ENCODE measurements at places on chromosomes 6 and 20. TPM values are rescaled to one million over a fixed set of nuclear protein-coding genes. Genes with fewer than 3 reads are reported as not detected.
A peak's percentile ranks its signal among the peaks of the same experiment; 100 is the strongest.

GRCh38 chr20:32229251-32229747 is 21.6 kb downstream of the POFUT1 start:
- no peak overlapping the region for H3K4me3 ChIP-seq
- H3K27ac ChIP-seq = no peak overlapping the region
- H3K4me1 ChIP-seq = peaks cover 5% of the 10 kb centered on the region
- no peaks in the 10 kb centered on the region for H3K27me3 ChIP-seq
- no peak for DNase-seq

GRCh38 chr6:148907573-148907972 is 160.7 kb downstream of the UST start:
- peaks cover 3% of the 10 kb centered on the region for H3K4me1 ChIP-seq
- no peak overlapping the region for H3K4me3 ChIP-seq
- H3K27me3 ChIP-seq = no peaks in the 10 kb centered on the region
- no peak overlapping the region for H3K27ac ChIP-seq

DNA sequence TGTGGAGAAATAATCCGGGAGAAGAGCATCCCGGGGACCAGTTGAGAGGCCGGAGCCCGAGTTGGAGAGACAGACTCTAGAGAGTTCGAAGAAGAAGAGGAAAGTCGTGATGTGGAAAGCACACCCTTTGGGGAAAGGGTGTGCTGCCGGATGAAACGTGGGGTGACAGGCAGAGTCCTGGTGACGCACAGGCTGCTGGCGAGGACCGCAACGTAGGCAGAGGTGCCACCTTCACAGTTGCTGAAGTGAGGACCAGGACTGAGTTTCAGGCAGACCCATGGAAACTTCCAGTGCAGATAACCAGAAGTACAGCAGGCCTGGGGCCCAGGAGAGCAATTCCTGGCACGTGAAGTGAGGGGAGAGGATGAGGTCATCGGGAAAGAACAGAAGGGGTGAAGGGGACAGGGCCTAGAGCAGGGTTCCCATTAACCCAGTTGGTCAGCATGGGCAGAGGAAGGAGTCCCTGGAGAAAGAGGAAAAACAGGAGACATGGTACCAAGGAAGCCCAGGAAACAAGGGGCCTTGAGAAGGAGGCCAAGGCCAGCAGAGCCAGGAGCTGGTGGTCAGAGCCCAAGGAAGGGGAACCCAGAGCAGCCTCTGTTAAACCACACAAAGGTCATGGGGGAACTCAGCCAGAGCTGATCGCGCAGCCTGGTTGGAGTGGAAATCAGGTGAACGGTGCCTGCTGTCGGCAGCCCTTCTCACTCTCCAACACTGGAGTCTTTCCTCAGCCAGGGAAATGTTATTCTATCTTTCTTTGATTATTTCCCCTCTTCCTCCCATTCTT is 84.1 kb downstream of the PRND start:
- H3K4me1 ChIP-seq = peaks cover 4% of the 10 kb centered on the region
- H3K27me3 ChIP-seq = no peaks in the 10 kb centered on the region
- no peak overlapping the region for H3K4me3 ChIP-seq
- no peak for DNase-seq
- no peaks in the 10 kb centered on the region for H3K36me3 ChIP-seq
- no peak overlapping the region for H3K27ac ChIP-seq

DNA sequence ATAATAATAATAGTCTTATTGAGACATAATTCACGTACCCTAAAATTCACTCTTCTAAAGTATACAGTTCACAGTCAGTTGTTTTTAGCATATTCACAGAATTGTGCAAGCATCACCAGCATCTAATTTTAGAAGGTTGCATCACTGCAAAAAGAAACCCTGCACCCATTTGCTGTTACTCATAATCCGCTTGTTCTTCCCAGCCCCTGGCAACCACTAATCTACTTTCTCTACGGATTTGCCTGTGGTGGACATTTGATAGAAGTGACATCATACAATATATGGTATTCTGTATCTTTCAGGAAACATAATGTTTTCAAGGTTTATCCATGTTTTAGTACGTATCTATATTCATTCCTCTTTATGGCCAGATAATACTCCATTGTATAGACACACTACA is 41.5 kb upstream of the FAM184A start:
- H3K36me3 ChIP-seq = no peaks in the 10 kb centered on the region
- no peak for DNase-seq
- H3K27ac ChIP-seq = no peak overlapping the region
- H3K4me3 ChIP-seq = no peak overlapping the region
- no peaks in the 10 kb centered on the region for H3K27me3 ChIP-seq
- H3K4me1 ChIP-seq = no peaks in the 10 kb centered on the region

DNA sequence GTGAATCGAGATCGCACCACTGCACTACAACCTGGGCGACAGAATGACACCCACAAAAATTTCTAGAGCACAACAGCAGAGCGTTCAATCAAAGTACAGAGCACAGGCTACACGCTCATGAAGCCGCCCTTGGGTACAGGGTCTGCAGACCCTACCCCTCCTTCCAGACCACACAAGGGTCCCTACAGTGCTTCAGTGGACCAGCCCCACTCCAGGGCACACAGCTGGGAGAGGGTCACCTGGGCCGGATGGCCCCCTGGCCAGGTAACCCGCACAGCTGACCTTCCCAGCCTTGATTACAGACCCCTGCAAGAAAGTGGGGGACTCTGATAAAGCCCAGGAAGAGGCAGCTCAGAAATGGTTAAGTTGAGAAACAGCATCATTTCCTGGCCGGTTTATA is 63.6 kb downstream of the RIPOR3 start:
- H3K27ac ChIP-seq = peak overlapping the region; percentile 0
- peaks cover 8% of the 10 kb centered on the region for H3K4me1 ChIP-seq
- H3K4me3 ChIP-seq = no peak overlapping the region

The TSPO2 gene
- not detected for total RNA-seq

The PGC gene
- total RNA-seq = not detected

Measured in endodermal cell (in vitro differentiated cells).